ENCODE measurements at places on chromosomes 16 and 17. TPM values are rescaled to one million over a fixed set of nuclear protein-coding genes. Genes with fewer than 3 reads are reported as not detected.

- no peak for DNase-seq
Measured at GRCh38 chr17:300881-301280, 51.7 kb downstream of the RPH3AL start.

DNA sequence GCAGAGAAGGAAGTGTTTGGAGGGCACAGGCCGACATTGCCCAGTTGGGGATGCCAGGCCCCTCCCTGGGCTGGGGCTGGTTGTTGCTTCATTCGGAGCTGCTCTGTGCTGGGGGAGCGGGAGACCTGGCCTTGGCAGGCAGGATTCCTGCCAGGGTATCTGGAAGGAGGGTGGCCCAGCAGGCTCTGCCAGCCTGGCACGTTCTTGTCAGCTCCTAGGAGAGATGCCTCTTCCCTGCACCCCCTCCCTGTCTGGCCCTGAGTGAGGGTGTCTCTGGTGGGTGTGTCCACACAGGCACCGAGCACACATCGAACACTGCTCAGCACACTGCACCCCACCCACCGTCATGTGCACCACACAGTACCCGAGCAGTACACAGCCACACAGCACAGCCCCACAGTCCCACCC lies 35.2 kb downstream of the ARHGAP23 start:
- no peak for DNase-seq

DNA sequence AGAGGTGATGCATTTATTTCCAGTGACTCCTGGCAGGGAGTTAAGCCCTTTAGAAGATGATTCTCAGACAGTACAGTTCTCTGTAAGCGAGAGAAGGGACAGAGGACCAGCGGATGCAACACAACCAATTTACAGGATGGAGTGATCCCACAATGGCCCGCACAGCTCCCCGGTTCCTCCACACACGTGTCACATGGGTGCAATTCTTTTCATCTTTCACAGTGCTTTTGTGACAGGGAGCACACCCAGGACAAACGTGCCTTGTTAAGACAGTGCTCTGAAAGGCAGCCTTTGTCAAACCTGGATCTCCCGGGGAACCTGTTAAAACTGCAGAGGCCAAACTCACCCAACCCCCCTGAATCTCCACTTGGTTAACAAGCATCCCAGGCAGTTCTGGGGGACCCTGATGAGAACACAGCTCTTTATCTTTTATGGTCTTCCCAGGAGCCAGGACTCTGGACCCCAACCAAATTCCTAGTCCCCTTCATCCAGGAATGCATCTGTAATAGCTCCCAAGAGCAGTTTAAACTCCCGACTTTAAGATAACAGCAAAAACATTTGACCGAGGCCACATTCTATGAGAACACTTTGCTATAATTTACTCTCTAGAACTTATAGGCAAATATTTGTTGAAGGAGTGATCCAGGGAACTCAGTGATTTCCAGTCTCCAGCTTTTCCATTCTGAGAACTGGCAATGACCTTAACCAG lies 134.9 kb upstream of the CDH5 start:
- DNase-seq, result no peak

GRCh38 chr16:24255456-24256371 lies at the start of gene CACNG3:
Gene CACNG3, plus strand, starts transcription at chr16:24256335. Its CDS starts 420 bp downstream, at chr16:24256755.
- peak; percentile 61 for DNase-seq

KCTD11 gene
- 12.1 TPM for polyA plus RNA-seq

DNA sequence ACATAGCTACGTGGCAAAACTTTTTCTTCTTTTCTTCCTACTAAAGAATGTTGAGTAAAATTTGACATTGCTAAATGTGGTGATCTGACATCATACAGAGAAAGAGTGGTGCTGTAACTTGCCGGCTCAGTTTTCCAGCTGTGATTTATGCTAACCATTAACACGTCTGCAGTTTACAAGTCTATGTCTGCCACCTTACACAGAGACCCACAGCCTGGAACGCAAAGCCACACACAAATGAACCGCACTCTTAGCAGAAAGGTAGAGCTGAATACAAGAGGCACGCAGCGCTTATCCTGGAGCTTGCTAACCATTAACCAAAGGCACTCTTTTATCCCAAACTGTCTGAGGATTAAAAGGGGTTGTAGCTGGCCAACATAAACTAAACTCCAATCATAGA lies 31.9 kb downstream of the CACNG1 start:
- peak; percentile 20 for DNase-seq

DNA sequence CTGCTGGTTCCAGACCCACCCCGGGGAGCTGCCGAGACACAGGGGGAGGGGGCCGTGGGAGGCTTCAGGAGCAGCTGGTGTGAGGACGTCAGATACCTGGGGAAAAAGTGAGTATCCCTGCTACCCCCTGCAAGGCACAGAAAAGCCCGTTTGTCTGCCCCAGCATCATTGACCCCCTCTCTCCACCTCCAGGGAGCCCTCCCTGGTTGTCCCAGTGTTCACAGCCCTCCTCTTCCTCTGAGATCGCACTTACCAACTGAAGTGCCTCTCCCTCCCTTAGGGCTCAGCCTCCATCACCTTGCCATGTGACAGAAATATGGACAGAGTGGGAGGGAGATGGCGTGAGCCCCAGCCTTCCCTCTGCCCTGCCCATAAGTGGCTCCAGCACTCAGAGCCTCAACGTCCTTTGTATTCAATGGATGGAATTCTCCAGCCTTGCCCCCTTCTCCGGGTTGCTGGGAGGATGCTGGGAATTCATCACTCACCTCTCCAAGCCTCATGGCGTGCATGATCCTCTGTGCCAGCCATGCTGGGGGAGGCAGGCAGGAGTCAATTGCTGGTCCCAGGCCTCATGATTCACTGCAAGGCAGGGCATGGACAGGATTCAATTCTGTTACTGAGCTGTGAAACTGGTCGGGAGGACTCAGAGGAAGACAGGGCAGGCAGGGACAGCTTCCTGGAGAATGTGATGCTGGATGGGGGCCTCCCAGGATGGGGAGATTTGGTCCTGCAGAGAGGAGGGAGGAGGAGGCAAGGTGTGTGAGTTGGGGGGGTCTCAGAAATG lies 14.6 kb downstream of the SPNS3 start:
- no peak for DNase-seq

DNA sequence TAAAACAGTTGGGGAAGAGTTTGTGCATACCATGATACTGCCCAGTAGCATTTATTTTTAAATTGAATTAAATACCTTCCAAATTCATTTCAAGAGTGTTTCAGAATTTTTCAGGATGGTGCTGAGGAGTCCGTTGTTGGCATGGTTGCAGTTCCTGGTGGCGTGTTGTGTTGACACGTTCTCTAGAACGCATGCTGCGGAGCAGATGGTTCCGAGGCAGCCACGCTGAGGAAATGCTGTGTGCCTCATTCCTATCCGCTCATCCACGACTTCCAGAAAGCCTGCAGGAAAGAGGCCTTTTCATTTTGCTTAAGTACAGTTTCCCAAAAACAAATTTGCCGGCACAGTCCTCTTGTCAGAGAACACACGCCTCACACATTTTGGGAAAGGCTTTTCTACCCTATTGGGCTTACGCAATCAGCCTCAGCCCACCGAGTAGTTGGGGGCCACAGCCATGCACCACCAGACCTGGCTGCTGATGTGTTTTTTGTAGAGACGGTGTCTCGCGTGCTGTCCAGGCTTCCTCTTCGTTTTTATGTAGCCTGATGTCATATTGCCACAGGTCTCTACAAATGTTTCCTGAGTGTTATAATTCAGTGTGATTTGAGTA lies 32.1 kb upstream of the IL17C start:
- DNase-seq, result no peak

DNA sequence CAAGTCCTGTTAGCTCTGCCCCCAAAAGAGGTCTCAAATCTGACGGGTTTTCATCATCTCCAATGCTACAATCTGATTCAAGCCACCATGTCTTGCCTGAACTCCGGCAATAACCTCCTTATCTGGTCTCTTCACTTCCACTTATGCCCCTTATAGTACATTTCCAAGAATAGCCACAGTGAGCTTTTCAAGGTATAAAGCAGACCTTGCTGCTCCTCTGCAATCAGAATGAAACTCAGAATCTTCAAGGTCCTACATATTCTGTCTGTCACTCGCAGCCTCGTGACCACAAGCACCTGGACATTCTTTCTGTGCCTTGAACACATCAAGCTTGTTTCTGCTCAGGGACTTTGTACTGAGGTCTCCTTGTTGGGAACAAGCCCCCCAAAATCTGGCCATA lies 84.7 kb downstream of the YPEL2 start:
- no peak for DNase-seq

All from left renal pelvis (tissue), 4 donors.